Mesenteric fat pad (tissue), 1 donor: ENCODE measurements at places on chromosomes 16 and 17.

- no peak for DNase-seq
Observed at GRCh38 chr17:65433157-65433556, 128.3 kb downstream of the AXIN2 start.

DNA sequence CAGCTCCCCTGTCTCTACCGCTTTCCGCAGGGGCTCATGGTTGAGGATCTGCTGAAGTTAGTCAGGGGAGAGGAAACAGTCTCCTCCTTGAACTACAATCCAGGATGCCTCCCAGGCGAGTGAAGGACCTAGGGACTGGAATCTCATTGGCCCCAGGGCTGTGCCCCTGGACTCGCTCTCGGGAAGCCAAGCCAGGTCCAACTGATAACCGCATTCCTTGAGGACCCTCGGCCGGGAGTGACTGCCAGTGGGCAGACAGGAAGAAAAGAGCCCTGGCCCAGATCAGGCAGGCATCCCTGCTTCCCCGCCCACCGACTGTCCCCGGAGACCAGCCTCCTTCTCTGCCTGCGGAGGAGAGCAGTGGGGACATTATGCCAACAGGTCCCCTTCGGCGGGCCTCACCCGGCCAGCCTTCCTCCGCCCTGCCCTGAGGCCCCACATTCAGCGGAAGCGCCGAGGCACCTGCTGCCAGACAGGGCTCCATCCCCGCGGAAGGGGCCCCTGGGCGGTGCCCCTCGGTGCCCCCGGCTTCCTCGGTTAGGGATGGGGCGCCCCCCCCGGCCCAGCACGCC is 776 bp downstream of the LRRC75A start:
- DNase-seq = no peak

DNA sequence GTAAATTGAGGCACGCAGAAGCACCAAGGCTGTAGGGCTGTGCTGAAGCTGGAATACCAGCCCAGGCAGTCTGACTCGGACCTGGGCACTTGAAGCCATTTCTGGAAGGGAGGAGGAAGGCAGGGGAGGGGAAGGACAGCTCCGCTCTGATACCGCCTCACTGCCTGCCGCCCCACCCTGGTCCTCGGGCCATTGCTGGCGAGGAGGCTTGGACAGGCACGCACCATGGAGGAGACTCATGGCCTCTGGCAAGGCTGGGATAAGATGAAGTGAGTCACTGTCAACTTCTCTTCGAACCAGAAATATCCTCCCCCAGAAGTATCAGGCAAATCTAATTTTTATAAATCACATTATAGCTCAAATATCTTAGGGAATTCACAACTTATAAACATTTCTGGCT is 81.3 kb downstream of the SDK2 start:
- DNase-seq = no peak

DNA sequence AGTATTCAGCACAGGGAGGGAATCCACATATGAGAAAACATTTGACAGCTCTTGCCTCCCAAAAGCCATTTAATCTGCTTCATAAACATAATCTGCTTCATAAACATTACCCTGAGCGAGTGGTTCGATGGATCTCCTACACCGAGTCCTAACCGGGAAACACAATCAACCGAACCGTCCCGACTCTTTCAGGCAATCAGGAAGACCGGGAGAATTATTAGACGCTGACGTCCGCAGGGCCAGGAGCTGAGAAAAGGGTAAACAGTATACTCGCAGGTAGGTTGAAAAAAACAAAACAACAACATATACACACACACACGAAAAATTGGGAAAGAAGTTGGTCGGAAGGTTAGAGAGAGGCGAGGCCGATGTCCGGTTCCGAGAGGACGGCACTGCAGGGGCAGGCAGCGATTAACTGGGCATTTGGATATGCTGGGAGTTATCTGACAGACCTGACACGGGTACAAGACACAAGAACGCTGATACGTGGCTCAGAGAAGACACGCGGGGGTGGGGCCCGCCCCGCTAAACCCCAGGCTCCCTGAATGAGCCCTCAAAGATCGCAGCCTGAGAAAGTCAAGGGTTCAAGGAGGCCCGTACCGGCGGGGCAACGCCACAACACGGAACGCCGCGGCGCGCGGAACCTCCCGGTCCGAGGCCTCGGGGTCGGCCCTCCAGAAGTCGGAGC is 585 bp downstream of the AP1G1 start:
- peak; percentile 84 for DNase-seq

DNA sequence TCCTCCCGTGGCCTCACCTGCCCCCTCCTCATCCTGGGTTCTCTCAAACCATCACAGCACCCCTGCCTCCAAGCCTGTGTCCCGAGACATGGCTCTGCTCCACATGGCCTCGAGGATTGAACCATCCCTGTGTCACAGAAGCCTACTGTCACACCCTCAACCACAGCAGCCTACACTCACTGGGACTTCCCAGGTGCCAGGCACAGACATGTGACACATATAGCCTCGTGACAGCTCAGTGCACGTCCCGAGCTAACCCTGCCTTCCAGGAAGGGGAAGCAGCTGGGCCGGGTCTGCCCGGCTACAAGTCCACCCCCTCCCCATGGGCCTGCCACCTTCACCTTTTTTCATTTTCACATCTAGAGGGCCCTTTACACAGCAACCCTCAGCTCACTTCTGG is 238.3 kb downstream of the CPPED1 start:
- no peak for DNase-seq

DNA sequence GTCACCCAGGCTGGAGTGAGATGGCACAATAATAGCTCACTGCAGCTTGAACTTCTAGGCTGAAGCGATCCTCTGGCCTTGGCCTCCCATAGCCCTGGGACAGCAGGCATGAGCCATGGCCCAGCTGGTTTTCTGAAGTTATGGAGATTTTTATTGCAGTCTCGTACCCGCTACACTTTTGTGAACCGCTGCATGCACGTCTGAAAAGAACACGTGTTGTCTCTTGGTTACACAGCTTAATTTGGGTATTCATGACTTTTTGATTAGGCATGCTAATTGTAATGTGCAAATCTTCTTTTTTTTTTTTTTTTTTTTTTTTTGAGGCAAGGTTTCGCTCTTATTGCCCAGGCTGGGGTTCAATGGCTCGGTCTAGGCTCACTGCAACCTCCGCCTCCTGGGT is 13.4 kb downstream of the SLC25A10 start:
- no peak for DNase-seq

DNA sequence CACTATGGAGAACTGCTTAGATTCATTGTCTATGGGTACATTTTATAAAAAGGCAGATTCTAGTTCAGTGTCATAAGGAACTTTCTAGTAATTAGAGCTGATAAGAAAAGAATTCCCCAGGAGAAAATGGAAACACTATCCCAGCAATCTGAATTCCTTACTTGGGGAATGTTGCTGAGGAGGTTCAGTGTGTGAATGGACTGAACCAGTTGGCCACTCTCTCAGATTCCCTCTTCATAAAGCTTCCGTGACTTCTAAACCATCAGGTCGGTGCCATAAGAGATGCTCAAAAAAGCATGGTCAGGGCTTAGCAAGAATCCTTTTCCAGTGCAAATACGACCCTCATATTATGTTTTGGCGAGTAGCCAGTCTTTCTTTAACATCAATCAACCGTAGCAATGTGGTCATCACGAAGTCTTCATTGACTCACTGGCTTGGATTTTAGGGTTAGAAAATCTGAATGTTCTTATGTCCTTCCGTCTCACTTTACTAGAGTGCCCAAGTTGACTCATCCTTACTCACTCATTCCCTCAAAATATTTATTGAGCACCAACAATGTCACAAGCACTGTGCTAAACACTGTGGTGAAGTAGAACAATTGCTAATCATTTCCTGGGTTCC is 102.7 kb upstream of the HLF start:
- no peak for DNase-seq

DNA sequence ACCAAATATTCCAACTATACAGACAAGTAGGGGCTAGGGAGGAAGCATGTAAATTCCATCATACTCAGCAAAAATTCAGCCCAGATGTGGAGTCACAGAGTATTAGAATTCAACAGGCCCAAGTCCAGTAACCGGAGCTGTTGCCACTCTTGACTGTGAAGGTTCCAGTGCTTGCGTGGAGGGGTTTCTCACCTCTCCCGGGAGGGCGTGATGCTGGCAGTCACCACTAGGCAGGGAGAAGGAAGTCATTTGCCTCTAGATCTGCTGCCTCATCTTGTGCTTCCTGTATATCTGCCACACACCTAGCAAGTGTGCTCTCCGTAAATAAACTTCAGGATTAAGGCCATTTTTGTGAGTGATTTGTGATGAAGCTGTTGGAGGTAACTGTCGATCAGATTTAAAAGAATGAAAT is 1.0 kb upstream of the CKLF start:
- DNase-seq = no peak

DNA sequence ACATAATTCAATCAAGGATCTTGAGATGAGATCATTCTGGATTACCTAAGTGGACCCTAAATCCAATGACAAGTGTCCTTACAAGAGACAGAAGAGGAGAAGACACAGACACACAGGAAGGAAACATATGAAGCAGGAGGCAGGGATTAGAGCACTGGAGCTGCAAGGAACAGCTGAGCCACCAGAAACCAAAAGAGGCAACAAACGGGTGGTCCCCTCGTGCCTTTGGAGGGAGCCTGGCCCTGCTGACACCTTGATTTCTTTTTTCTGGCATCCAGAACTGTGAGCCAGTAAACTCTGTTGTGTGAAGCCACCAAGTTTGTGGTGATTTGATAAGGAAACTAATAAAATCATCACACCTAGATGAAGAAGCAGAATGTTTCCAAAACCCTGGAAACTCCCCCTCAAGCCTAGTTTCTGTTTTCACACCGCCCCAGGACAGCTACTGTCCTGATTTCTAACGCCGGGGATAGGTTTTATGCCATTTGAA is 115.2 kb downstream of the PITPNC1 start:
- no peak for DNase-seq

GRCh38 chr17:81563861-81564586 is 11.9 kb upstream of the FAAP100 start:
- no peak for DNase-seq

DNA sequence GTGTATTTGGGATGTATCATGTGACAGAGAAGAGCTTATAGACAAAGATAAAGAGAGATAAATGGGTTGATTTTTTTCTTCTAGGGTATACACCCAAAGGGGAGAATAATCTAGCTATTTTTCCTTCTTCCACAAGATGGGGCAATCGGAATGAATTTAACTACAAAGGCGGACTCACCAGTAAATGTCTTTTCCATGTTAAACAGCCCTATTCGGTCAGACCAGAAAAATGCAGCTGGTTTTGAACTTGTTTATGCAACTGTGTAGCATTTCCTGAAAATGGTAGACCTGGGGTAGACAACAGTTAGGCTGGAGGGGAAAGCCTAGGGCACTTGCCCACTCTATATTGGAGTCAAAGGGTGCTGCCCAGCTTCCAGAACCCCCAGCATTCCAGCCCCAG is 477.1 kb downstream of the TOX3 start:
- DNase-seq = no peak
